ENCODE measurements at places on chromosomes 7 and 10. TPM values are rescaled to one million over a fixed set of nuclear protein-coding genes. Genes with fewer than 3 reads are reported as not detected.
A peak's percentile ranks its signal among the peaks of the same experiment; 100 is the strongest.

DUSP5 gene
- total RNA-seq = 84.3 TPM

KCP gene
- total RNA-seq = not detected

DNA sequence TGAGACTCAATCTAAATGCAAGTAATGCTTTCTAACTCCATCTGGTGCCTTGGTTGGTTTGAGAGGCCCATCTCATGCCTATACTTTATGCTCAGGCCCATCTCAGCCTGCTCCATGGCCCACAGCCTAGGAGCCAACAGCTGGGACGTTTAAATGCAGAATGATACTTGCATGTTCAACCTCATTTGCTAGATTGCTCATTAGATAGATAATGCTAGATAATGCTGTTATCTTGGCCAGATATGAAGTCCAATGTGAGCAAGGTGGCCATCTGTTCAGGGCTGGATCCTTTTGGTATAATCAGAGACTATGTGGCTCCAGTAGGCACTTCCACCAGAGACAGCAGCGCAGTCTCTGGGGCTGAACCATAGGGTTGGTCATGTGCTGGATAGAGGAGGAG lies 321.6 kb upstream of the PHYHIPL start:
- no peak for DNase-seq
- no peaks in the 10 kb centered on the region for H3K27me3 ChIP-seq
- no peaks in the 10 kb centered on the region for H3K36me3 ChIP-seq
- H3K4me1 ChIP-seq = no peaks in the 10 kb centered on the region

GRCh38 chr10:4111643-4112042 lies 326.6 kb upstream of the KLF6 start:
- no peaks in the 10 kb centered on the region for H3K36me3 ChIP-seq
- H3K4me1 ChIP-seq = peaks cover 8% of the 10 kb centered on the region
- H3K4me3 ChIP-seq = no peak overlapping the region
- peaks cover 20% of the 10 kb centered on the region for H3K27me3 ChIP-seq

GRCh38 chr10:87695074-87695473 lies 35.4 kb downstream of the PAPSS2 start:
- DNase-seq = no peak
- H3K27me3 ChIP-seq = peaks cover 13% of the 10 kb centered on the region
- no peak overlapping the region for H3K27ac ChIP-seq
- no peaks in the 10 kb centered on the region for H3K36me3 ChIP-seq
- no peaks in the 10 kb centered on the region for H3K4me1 ChIP-seq

- DNase-seq = no peak
- H3K27ac ChIP-seq = no peak overlapping the region
- H3K36me3 ChIP-seq = no peaks in the 10 kb centered on the region
- H3K4me1 ChIP-seq = no peaks in the 10 kb centered on the region
Measured at GRCh38 chr7:146455091-146455655, 338.6 kb downstream of the CNTNAP2 start.

- H3K27ac ChIP-seq = no peak overlapping the region
- H3K4me3 ChIP-seq = no peak overlapping the region
- no peak for DNase-seq
- peaks cover 2% of the 10 kb centered on the region for H3K27me3 ChIP-seq
- no peaks in the 10 kb centered on the region for H3K36me3 ChIP-seq
Measured at GRCh38 chr7:45703911-45704682, 129.9 kb downstream of the ADCY1 start.

DNA sequence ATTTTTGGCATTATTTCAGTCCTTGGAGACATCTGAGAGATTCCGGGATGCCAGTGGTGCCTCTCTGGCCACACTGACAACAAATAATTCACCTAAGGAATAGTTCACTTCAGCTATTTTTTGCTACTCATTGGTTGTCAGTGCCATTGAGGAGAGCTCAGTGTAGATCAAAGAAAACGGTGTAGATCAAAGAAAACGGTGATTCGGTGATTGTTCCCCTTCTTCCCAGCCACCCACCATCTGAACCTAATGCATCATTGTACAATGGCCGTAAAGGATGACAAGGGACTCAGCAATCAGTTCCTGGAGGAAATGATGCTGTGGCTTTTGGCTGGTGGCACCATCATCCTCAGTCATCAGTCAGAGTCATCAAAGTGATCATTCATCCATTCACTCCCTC lies 80.6 kb downstream of the PTPRZ1 start:
- H3K27ac ChIP-seq = no peak overlapping the region
- no peaks in the 10 kb centered on the region for H3K4me1 ChIP-seq
- no peaks in the 10 kb centered on the region for H3K27me3 ChIP-seq
- no peak for DNase-seq
- H3K36me3 ChIP-seq = no peaks in the 10 kb centered on the region

GRCh38 chr10:33760056-33760943 lies 425.8 kb upstream of the NRP1 start:
- no peak overlapping the region for H3K27ac ChIP-seq
- no peaks in the 10 kb centered on the region for H3K27me3 ChIP-seq
- H3K36me3 ChIP-seq = no peaks in the 10 kb centered on the region
- no peak for DNase-seq
- H3K4me3 ChIP-seq = no peak overlapping the region

DNA sequence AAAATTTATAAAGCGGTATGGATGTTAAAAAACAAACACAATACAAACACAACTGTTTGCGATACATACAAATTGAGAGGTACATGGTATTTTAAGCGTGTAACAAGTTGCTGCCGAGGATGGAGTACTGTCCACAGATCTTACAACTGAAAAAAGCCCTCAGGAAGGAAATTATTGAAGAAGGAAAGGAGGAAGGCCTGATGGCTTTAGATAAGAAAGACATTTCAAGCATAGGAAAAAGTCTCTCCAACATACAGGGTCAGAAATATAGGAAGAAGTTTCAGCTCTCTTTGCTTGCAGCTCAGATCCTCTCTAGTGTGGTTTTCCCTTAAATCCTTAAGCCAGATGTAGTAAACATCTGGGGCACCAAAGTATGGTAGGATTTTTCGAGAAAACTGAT lies 25.0 kb downstream of the RBM28 start:
- H3K4me3 ChIP-seq = no peak overlapping the region
- no peak for DNase-seq
- no peak overlapping the region for H3K27ac ChIP-seq
- peaks cover 81% of the 10 kb centered on the region for H3K36me3 ChIP-seq

DNA sequence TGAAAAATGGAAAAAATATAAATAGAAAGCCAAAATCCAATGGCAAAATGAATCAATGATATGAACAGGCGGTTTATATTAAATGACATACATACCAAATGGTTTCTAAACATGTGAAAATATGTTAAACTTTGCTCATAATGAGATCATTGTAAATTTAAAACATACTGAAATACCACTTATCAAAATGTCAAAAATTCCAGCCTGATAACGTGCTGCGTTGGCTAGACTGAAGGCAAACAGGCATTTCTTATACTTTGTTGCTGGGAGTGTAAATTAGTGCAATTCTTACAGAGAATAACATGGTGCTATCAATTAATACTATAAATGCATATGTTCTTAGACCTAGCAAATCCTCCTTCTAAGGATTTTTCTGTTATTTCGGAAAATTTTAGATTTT lies 225.8 kb upstream of the FAM3C start:
- no peaks in the 10 kb centered on the region for H3K27me3 ChIP-seq
- no peak overlapping the region for H3K27ac ChIP-seq
- H3K4me1 ChIP-seq = no peaks in the 10 kb centered on the region
- H3K36me3 ChIP-seq = no peaks in the 10 kb centered on the region
- DNase-seq = no peak

DNA sequence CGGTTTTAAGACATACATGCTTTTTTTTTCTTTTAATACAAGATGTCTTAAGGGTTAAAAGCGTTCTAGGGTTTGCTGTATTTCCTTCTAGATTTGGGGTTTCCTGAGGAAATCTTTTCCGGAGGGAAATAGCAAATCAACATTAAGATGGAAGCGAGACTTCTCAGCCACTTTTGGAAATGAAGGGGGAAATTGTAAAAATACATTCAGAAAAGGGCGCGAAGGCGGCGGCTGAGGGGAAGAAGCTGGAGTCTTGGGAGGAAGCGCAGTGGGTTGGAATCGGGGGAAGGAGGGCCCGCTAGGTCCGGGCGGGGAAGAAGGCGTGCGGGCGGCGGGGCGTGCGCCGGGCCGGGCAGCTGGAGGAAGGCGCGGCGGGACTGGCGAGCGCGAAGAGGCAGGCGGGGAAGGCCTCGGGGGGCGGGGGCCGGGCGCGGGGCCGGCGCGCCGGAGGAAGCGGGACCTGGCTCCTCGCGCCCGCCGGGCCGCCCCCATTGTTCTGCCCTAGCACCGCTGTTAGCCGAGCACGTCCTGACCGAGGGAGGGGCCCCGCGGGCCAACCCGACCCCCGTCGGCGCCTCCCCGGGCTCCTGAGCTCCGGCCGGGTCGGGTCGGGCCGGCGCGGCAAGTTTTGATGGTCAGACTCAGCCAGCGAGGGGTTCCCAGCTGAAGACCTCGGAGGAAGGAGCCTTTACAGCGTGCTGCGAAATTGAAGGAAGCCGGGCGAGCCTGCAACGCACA lies 1.5 kb upstream of the SKIDA1 start:
- no peaks in the 10 kb centered on the region for H3K36me3 ChIP-seq
- H3K27ac ChIP-seq = peak overlapping the region; percentile 89
- peak overlapping the region; percentile 83 for H3K4me3 ChIP-seq
- no peak for DNase-seq
- peaks cover 46% of the 10 kb centered on the region for H3K27me3 ChIP-seq

DNA sequence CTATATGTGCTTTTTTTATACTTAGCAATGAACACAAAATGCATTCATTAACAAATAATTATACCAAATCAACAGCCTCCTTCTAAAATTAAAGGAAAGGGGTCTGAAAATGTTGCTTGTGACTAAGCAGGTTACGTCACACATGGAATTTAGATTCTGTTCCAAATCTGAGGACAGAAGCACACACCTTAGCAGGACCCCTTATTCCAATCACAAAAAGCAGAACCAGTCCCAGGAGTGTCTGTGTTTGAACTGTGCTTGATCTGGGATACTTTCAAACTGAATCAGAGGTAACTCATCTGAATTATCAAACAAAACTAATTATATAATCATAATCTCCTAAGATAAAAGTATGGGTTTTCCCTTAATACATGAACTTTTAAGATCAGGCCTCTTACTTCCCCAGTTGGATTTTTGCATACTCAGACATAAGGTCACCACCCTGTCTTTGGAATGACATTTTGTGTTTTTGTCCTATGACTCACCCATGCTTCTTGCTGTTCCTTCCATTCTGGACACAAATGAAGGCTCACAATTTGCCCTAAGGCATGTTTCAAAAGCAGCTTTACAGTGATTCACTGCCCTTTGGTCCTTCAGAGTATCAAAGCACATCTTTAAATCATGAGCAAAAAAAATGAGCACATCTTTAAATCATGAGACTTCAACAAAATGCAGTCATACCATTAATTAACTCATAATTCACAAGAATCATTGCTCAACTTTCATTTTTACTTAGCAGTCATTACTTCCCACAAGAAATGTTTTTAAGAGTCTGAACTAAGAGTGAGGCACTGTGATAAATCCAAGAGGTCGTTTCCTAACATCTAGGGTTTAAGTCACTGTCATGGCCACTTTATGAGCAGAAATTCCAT lies 35.5 kb downstream of the SEMA3C start:
- H3K4me3 ChIP-seq = no peak overlapping the region
- peaks cover 4% of the 10 kb centered on the region for H3K4me1 ChIP-seq
- DNase-seq = no peak
- H3K27me3 ChIP-seq = no peaks in the 10 kb centered on the region

GRCh38 chr7:101547916-101548661 lies 81.0 kb downstream of the MYL10 start:
- no peak overlapping the region for H3K4me3 ChIP-seq
- H3K27me3 ChIP-seq = no peaks in the 10 kb centered on the region
- H3K4me1 ChIP-seq = no peaks in the 10 kb centered on the region
- no peak for DNase-seq
- no peaks in the 10 kb centered on the region for H3K36me3 ChIP-seq

GRCh38 chr10:75429159-75429827 lies 2.1 kb upstream of the LRMDA start:
- peaks cover 2% of the 10 kb centered on the region for H3K4me1 ChIP-seq
- no peak overlapping the region for H3K4me3 ChIP-seq
- H3K27ac ChIP-seq = no peak overlapping the region
- DNase-seq = no peak

- H3K36me3 ChIP-seq = peaks cover 40% of the 10 kb centered on the region
- no peak overlapping the region for H3K4me3 ChIP-seq
- no peaks in the 10 kb centered on the region for H3K27me3 ChIP-seq
Measured at GRCh38 chr10:119296703-119297102, 89.3 kb downstream of the GRK5 start.

DNA sequence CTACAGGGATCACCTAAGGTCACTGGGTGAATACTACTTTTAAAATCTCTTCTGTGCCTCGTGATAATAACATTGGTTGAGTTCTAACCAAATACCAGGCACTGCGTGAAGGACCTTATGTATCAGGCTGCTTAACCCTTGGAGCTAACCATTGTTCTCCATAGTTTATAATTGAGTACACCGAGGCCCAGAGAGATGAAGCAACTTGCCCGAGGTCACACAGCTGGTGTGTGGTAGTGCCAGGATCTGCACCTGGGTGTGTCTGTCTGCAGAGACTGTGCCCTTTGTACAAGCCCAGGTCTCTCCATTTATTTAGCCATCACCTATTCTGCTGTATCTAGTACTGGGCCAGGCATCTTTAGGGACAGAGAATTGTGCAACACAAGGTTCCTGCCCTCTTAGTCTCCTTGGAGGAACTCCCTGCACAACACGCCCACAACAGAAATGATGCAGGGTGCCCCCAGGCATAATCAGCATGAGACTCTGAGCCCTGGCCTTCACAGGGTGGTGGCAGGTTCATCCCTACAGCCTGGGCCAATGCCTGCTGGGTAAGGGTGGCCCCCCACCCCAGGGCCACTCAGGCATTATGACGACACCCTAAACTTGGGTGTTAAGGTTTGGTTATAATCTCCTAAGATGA lies 31.5 kb downstream of the UNC5B start:
- H3K36me3 ChIP-seq = no peaks in the 10 kb centered on the region
- no peaks in the 10 kb centered on the region for H3K4me1 ChIP-seq
- no peak overlapping the region for H3K27ac ChIP-seq

GRCh38 chr10:115417585-115418265 lies 324.6 kb downstream of the ATRNL1 start:
- H3K36me3 ChIP-seq = no peaks in the 10 kb centered on the region
- no peak overlapping the region for H3K27ac ChIP-seq
- no peaks in the 10 kb centered on the region for H3K27me3 ChIP-seq
- no peak overlapping the region for H3K4me3 ChIP-seq
- no peaks in the 10 kb centered on the region for H3K4me1 ChIP-seq

GRCh38 chr10:93915598-93915997 lies 21.8 kb downstream of the SLC35G1 start:
- no peak overlapping the region for H3K27ac ChIP-seq
- H3K36me3 ChIP-seq = no peaks in the 10 kb centered on the region
- H3K27me3 ChIP-seq = no peaks in the 10 kb centered on the region
- H3K4me1 ChIP-seq = no peaks in the 10 kb centered on the region

DNA sequence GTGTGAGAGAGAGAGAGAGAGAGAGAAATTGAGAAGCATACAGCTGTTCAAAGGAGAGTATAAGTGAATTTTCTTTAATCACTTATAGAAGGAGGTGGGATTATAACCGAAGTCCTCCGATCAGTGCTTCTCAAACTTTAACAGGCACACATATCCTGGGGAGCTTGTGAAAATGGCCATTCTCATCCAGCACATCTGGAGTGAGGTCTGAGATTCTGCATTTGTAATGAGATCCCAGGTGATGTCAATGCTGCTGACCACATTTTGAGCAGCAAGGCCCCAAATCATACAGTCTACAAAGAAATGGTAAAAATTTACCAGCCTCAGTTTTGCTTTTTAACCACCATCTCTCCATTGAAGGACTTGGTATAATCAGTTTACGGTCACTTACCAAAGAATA lies 219.0 kb downstream of the PTEN start:
- no peak overlapping the region for H3K4me3 ChIP-seq
- peaks cover 2% of the 10 kb centered on the region for H3K4me1 ChIP-seq
- H3K27ac ChIP-seq = no peak overlapping the region
- no peak for DNase-seq
- peaks cover 60% of the 10 kb centered on the region for H3K27me3 ChIP-seq

- no peaks in the 10 kb centered on the region for H3K36me3 ChIP-seq
- H3K4me1 ChIP-seq = no peaks in the 10 kb centered on the region
- H3K27me3 ChIP-seq = peaks cover 45% of the 10 kb centered on the region
- DNase-seq = no peak
- H3K27ac ChIP-seq = no peak overlapping the region
Measured at GRCh38 chr7:28246921-28247461, 66.4 kb upstream of the JAZF1 start.

Data from activated T-helper 2 cell treated with anti-CD3 and anti-CD28 coated beads, Interferon-gamma antibody, Interleukin-2, Interleukin-4, amounts not matched to agents 10 μg/mL and 5 μg/mL and 100 μg/mL, durations not matched to agents 14 hours and 24 hours and 36 hours (primary cell).